ENCODE measurements at places on chromosomes 2 and 18.

DNA sequence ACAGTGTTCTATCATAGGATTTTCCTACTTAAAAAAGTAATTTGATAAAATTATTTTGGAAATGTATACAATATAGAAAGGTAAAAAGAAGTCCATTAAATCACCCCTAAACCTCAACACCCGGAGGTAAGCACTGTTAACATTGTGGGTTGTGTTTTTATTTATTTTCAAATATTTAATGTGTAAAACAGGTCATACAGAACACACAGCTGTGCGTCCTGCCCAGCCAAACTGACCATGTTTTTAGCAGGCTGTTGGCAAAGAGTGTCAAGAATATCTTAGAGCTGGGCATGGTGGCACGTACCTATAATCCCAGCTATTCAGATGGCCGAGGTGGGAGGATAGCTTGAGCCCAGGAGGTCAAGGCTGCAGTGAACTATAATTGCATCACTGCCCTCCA is 78.8 kb upstream of the ZNF532 start:
- no peak for DNase-seq

GRCh38 chr2:8857709-8858108 is 20.3 kb upstream of the KIDINS220 start:
- DNase-seq: no peak

- DNase-seq: no peak
Observed at GRCh38 chr2:164937864-164938401, 17.4 kb downstream of the SLC38A11 start.

GRCh38 chr2:33136566-33136965 is 189.8 kb downstream of the LTBP1 start:
- no peak for DNase-seq

- no peak for DNase-seq
Observed at GRCh38 chr2:135617501-135618015, 86.3 kb downstream of the R3HDM1 start.

DNA sequence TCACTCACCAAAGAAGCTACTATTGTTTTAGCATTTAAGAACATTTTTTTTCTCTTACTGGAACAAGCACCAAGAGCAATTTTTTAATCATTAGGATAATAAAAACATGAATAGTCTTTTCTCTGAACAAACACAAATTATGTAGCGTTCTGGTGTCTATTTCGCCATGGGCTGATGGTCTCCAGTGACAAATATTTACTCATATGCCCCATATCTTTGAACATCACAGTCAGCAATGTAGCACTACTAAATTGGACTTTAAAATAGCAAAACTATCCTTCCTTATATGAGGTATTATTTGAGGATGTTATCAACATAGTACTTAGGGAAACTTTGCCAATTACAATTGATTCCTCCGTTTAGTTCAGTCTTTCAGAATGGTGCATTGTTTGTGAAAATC is 1326.0 kb upstream of the ZEB2 start:
- no peak for DNase-seq

DNA sequence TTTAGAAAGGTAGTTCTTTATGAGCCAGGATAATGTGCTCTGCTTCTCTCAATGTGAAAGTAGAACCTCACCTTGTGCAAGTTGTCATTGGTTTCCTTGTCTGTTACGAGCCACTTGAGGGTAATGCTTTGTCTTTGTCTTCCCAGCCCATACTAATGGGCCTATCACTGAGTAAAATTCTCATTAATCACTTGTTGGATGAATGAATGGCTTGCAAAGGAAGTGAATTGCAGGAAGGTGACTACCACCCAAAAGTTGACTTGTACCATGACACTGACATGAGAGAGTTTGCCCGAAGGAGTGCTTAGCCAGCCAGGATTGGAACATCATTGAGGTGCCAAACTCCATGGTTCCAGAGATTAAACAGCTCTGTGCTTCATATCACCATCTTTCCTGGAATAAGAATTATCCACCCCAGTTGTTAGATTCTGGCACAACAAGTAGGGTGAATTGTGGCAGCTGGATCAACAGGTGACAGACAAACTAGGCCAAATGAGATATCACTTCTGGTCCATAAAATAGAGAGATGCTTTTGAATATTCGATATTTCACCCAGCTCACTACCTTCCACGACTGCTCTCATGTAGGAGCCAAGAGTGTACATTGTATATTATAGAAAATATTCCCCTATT is 20.5 kb upstream of the CD28 start:
- DNase-seq: no peak

DNA sequence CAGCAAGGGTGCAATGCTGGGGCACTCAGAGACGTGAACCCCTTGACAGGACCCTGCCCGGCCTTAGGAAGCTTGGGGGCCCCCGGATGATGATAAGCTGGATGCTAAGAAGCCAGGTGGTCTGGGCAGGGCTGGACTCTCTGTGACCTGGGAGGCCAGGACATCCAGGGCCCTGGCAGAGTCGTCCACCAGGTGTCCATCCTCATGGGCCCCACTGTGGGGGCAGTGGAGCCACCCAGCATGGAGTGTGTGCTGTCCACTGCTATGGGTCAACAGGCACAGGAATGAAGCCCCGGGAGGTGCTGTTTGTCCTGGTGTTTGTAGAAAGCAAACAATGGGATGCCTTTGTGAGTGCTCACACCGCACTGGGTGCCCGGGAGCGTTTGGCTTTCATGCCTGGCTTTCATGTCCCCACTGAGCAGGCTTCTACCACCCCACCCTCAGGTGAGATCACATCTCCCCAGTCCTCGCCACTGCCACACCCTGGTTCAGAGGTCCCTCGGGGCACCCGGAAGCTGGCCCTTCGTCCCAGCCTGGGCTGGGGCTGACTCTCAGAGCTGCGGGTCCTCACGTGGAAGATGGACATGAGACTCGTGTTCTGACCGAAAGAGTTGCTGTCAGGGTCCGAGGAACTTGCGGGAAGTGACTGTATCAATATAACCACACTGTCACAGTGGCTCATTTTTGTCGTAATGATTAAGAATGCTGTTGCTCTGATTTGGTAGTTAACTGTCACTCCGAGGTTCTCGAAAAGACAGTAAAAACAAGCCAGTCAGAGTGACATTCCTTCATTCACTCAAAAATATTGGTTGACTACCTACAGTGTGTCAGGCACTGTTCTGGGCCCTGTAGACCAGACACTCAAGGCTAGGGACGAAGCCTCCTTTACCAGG is 53.3 kb downstream of the INHBB start:
- DNase-seq: no peak

GRCh38 chr2:233380132-233380895 is 26.0 kb downstream of the DGKD start:
- DNase-seq: no peak

DNA sequence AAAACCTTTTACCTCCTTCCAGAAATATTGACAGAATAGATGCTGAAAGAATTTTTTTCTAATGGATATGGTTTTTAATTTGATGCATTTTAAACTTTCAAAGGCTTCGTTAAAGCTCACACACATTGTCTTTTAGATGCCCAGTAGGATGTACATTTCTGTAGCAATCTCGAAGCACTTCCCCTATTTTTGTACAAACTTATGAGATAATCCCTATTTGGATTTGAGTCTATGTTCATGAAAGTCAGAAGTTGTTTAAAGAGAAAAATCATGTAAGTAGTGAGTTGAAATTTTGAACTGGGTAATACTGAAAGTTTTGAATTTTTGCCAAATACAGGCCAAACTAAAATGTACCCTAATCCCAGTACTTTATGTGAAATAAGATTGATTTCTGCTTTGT is 38.1 kb upstream of the MMADHC start:
- DNase-seq: no peak

DNA sequence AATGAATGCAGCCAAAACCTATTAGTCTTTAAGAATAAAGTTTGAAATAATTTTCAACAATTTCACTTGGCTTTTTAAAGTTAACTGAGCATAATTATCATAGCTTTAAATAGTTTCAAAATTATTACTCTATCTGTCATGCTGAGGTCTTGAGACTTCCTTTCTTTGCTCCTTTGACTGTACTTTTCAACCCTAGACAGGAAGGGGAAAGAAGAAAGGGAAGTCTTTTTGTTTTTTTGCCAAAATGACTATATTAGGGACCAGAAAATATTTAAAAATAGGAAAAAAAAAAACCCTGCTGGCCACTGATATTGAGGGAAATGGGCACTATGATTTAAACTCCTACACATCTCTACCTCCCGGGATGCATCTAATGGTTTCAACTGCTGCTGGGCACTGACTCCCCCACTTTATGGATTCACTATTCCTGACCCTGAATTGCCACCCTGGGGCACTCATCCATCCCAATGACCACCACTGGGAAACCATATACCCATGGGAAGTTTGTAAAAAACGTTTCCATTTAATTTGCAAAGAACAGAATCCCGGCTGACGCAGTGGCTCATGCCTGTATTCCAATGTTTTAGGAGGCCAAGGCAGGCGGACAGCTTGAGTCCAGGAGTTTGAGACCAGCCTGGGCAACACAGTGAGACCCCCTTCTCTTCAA is 50.5 kb downstream of the GAREM1 start:
- no peak for DNase-seq

- no peak for DNase-seq
Observed at GRCh38 chr2:74564222-74564621, 9.7 kb downstream of the DOK1 start.

GRCh38 chr2:150520887-150521664 is 33.6 kb upstream of the RND3 start:
- DNase-seq: no peak

GRCh38 chr2:80392441-80392840 is 87.9 kb upstream of the LRRTM1 start:
- DNase-seq: no peak

GRCh38 chr2:53767405-53768241 is at the start of gene CHAC2:
Gene CHAC2, plus strand, starts transcription at chr2:53767804. Its CDS starts 83 bp downstream, at chr2:53767887.
- DNase-seq: peak; percentile 57

GRCh38 chr2:185891804-185892411 is 153.3 kb downstream of the FSIP2 start:
- no peak for DNase-seq

GRCh38 chr2:179255129-179255528 is 9.5 kb downstream of the SESTD1 start:
- no peak for DNase-seq

GRCh38 chr2:145563741-145564615 is 1044.1 kb upstream of the ZEB2 start:
- DNase-seq: no peak

- DNase-seq: no peak
Observed at GRCh38 chr2:225670111-225670974, 270.8 kb downstream of the NYAP2 start.

- no peak for DNase-seq
Observed at GRCh38 chr2:66683599-66683998, 248.7 kb downstream of the MEIS1 start.

DNA sequence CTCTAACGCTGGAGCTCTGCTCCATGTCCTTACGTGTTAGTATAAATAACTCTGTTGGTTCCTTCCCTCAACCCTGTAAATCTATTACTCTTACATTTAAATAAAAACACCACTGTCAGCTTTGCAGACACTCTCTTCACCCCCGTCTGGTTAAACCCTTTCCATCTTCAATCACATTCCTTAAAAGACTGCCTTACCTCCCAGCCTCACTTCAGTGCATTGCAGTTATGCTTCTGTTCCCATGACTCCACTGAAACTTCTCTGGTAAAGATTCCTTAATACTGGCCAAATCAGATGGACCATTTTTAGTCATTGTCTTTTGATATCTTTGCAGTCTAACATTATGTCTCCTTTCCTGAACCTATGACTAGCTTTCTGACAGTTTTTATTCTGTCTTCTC is 61.7 kb downstream of the EML4 start:
- no peak for DNase-seq

DNA sequence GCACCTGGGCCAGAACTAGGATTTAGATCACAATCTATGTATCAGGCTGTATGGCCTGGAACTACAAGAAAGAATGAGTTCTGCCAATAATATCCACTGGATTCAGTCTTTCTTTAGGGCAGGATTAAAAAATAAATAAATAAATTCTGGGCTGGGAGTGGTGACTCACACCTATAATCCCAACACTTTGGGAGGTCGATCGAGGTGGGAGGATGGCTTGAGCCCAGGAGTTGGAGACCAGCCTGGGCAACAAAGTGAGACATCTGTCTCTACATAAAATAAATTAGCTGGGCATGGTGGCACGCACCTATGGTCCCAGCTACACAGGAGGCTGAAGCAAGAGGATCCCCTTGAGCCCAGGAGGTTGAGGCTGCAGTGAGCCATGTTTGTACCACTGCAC is 8.1 kb downstream of the AMMECR1L start:
- DNase-seq: no peak

Data from stimulated activated CD8-positive, alpha-beta memory T cell treated with anti-CD3 and anti-CD28 coated beads, Interleukin-4, amount 100 ng/mL, for 4 hours (primary cell).